ENCODE measurements at places on chromosomes 3 and 15. TPM values are rescaled to one million over a fixed set of nuclear protein-coding genes. Genes with fewer than 3 reads are reported as not detected.
A peak's percentile ranks its signal among the peaks of the same experiment; 100 is the strongest.

GRCh38 chr3:126312341-126312740, 44.9 kb downstream of the KLF15 start:
- peaks cover 7% of the 10 kb centered on the region for H3K4me1 ChIP-seq
- no peaks in the 10 kb centered on the region for H3K36me3 ChIP-seq
- no peak overlapping the region for H3K4me3 ChIP-seq
- DNase-seq, result no peak

DNA sequence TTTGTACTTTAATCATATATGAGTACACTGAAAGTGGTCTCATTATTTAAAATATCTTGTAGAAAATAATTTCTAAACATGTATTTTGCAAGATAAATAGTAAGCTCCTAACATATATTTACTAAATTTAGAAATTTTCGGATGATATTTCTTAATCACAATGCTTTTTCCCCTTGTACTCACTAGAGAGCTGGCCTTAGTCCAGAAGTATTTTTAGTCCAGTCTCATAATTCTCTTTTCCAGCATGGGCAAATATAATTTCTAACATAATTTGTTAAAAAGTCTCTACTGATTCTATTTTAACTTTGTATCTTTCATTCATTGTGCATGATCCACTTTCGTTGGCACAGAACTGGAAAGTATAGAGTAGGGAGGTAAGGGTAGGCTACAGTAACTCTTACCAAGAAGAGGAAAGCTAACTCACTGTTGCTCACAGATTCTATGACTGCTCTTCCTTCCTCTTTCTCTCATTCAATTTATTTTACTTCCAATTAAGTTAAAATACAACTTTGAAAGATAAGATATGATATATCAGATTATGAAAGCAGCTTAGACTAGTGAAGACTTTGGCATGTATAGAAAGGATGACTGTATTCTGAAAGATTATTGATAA, 39.3 kb downstream of the FGF7 start:
- no peak overlapping the region for H3K27ac ChIP-seq
- H3K4me3 ChIP-seq, result no peak overlapping the region
- DNase-seq, result no peak
- no peaks in the 10 kb centered on the region for H3K27me3 ChIP-seq
- H3K36me3 ChIP-seq, result no peaks in the 10 kb centered on the region

DNA sequence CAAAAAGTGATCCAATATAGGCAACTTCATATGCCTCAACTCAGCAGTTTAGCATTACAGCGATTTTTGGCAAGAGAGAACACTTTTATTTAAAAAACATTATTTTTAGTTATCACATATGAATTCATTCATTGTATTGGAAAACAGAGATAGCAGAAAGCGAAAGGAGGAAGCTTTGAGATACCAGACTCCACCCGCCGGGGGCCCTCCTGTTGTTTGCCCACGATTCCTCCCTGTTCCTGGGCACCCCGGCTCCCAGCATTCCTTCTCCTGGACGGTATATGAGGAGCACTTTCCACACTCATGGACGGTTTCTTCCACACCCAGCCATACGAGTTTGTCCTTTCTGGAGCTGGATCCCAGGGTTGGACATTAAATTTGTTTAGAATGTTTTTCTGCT, 18.2 kb downstream of the APBA2 start:
- H3K4me3 ChIP-seq, result no peak overlapping the region
- no peaks in the 10 kb centered on the region for H3K27me3 ChIP-seq
- no peak overlapping the region for H3K27ac ChIP-seq
- H3K4me1 ChIP-seq, result no peaks in the 10 kb centered on the region
- H3K36me3 ChIP-seq, result no peaks in the 10 kb centered on the region
- DNase-seq, result no peak

DNA sequence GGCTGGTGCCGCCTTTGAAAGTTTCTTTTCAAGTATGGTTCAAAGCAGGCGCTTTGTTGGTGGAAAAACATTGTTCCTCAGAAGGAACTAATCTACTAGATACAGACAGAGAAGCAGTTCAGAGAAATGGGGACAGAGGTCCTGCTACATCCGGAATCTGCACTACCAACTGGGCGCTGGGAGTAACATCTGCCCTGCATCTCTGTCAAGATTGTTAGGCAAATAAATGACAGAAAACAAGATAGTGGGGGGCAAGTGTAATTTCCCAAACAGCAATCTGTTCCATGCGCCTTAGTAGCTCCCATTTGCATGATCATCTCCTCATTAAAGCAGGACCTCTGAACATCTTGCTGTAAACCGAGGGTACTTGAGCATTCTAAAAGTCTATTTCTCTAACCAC, 17.4 kb downstream of the TLE3 start:
- DNase-seq, result no peak
- H3K4me1 ChIP-seq, result peaks cover 9% of the 10 kb centered on the region
- no peak overlapping the region for H3K4me3 ChIP-seq
- H3K27me3 ChIP-seq, result no peaks in the 10 kb centered on the region
- H3K27ac ChIP-seq, result no peak overlapping the region

- DNase-seq, result no peak
- H3K4me3 ChIP-seq, result no peak overlapping the region
- no peaks in the 10 kb centered on the region for H3K27me3 ChIP-seq
- no peaks in the 10 kb centered on the region for H3K36me3 ChIP-seq
- H3K27ac ChIP-seq, result no peak overlapping the region
These were observed 3.6 kb downstream of the MESD start for GRCh38 chr15:80985981-80986380.

GRCh38 chr3:183038757-183039156, 58.4 kb upstream of the DCUN1D1 start:
- peak; percentile 65 for DNase-seq
- H3K4me1 ChIP-seq, result no peaks in the 10 kb centered on the region
- no peaks in the 10 kb centered on the region for H3K27me3 ChIP-seq

DNA sequence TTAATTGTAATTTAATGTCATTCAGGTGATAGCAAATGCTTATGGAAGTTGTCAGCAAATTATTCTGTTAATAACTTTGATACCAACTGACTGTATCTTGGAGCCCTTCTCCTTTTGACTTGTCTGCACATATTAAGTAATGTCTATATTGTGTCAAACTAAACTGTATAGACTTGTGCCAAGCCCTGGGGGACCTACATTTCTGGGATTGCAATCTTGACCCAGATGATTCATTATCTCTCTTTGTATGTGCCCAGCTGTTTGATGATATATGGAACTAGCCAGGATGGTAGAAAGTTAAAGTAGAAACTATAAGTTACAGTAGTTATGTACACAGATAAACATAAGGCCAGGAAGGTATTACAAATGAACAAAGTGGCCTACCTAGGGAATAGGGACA, 402.8 kb upstream of the RARB start:
- no peaks in the 10 kb centered on the region for H3K36me3 ChIP-seq
- DNase-seq, result no peak
- H3K4me3 ChIP-seq, result no peak overlapping the region
- H3K27me3 ChIP-seq, result no peaks in the 10 kb centered on the region
- H3K27ac ChIP-seq, result no peak overlapping the region
- no peaks in the 10 kb centered on the region for H3K4me1 ChIP-seq

DNA sequence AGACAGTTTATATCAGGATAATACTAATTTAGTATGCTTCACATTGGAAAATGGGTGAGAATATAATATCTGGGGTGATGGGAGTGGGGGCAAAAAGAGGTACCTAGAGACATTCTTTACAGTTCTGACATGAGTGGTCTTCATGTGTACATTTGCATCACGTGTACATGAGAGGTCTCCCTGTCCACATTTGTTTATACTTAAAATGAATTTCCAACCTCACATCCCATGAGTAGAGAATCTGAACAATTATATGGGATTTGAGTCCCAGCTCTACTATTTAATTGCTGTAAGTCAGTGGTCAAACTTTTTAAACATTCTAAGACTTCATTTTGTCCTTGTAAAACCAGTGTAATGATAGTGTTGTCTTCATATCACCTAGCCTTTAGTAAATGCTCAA, 408.4 kb downstream of the NAALADL2 start:
- no peaks in the 10 kb centered on the region for H3K4me1 ChIP-seq
- no peak for DNase-seq
- no peak overlapping the region for H3K27ac ChIP-seq
- no peaks in the 10 kb centered on the region for H3K27me3 ChIP-seq
- H3K36me3 ChIP-seq, result no peaks in the 10 kb centered on the region

DNA sequence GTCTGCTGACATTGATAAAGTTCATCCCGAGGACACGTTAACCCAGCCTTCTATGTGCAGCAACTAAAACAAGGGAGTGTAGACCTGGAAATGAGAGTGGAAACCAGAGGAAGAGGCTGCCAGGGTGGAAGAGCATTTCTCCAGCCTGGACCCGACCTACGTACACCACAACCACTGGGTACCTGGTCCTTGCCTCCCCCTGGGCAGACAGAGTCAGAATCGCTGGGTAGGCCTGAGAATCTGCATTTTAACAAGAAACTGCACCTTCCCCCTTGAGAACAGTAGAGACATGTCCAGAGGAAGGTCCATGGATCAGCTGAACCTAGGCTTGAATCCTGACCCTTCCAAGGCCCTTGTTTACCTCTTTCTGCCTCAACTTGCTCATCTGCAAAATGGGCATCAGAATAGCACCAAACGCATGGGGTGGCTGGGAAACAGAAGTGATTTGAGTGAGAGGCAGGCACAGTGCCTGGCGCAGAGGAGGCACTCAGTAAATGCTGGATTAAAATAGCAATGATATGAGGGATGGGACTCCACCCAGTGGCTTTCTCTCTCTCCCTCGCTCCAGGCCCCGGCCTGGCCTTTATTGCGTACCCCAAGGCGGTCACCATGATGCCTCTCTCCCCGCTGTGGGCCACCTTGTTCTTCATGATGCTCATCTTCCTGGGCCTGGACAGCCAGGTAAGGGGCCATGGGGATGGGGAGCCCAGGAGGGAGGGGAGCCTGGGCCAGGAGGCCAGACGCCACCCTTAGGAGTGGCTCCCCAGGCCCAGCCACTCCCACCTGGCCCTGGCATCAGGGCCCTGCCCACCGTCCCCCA, 66.9 kb upstream of the SLC6A1 start:
- H3K4me1 ChIP-seq, result peaks cover 9% of the 10 kb centered on the region
- no peak overlapping the region for H3K4me3 ChIP-seq
- H3K27ac ChIP-seq, result no peak overlapping the region
- no peaks in the 10 kb centered on the region for H3K36me3 ChIP-seq
- H3K27me3 ChIP-seq, result no peaks in the 10 kb centered on the region
- no peak for DNase-seq

DNA sequence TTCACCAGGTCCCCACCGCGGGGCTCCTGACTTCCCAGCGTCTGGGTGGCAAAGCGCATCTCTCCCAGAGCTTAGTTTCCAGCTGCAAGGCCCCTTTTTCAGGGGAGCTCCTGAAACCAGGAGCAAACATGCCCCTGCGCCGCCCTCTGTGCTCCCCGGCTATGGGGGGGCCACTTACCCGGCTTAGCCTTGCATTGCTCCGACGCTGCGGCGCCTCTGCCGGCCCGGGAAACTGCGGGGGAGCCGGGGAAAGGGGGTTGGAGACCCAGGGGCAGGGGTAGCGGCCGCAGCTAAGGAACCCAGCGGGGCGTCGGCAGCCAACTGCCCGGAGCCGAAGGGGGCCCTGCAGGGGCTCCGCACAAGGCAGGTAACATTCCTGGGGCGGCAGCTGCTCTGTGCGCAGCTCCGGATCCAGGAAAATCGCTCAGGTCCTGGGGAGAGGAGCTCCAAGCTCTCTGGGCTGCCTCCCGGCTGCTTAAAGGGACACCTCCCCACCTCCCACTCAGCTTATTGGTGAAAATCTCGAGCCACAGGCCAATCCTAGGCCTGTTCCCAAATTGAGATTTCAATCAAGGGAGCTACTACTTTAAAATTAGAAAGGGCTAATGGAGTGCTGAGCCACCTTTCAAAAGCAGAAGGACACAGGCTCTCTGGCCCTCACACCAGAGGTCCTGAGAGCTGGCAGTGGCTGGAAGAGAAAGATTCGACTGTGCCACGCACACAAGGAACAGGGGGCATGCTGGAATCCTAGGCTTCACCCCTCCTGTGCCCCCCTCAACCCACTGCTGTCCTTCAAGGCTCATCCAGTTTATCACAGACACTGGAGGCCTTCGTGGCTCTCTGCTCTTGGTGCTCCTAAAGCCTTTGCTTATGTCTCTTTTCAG, 42.7 kb upstream of the PRICKLE2 start:
- peak overlapping the region; percentile 76 for H3K27ac ChIP-seq

- H3K27me3 ChIP-seq, result no peaks in the 10 kb centered on the region
- no peaks in the 10 kb centered on the region for H3K4me1 ChIP-seq
- DNase-seq, result no peak
- no peak overlapping the region for H3K4me3 ChIP-seq
- no peaks in the 10 kb centered on the region for H3K36me3 ChIP-seq
These were observed 171.9 kb downstream of the FMN1 start for GRCh38 chr15:33022629-33023028.

DNA sequence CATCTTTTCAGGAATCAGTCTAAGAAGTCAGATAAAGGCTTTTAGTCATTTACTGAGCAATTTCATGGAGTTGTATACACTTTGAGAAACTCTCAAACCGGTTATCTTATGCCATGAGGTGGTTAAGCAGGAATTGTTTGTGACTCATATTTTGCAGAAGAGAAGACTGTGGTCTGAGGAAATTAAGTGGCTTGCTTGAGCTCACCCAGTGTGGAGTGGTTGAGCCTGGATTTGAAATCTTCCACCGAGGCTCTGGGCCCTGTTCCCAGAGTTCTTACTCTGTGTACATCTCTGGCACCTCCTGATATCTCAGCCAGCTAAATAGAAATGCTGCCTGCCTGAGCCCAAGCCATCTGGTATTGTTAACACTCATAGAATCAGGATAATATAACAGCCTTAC, 37.8 kb upstream of the BCL6 start:
- H3K27ac ChIP-seq, result no peak overlapping the region
- no peaks in the 10 kb centered on the region for H3K4me1 ChIP-seq
- no peak for DNase-seq
- no peaks in the 10 kb centered on the region for H3K36me3 ChIP-seq

Gene CHRFAM7A
- polyA plus RNA-seq, result 9.3 TPM

Gene FSD2
- 0.95 TPM for polyA plus RNA-seq

Gene SHC4
- polyA plus RNA-seq, result 22.7 TPM

Gene SERINC4
- 11.7 TPM for polyA plus RNA-seq

Gene PLSCR4
- polyA plus RNA-seq, result 42.5 TPM

Gene SEMA7A
- polyA plus RNA-seq, result 80.7 TPM

Gene CYP19A1
- 29.0 TPM for polyA plus RNA-seq

Gene COL6A6
- 2.4 TPM for polyA plus RNA-seq
